ENCODE measurements at places on chromosomes 7 and 10. TPM values are rescaled to one million over a fixed set of nuclear protein-coding genes. Genes with fewer than 3 reads are reported as not detected.

GRCh38 chr10:126804396-126804795 lies 100.8 kb upstream of the DOCK1 start:
- DNase-seq: no peak

DNA sequence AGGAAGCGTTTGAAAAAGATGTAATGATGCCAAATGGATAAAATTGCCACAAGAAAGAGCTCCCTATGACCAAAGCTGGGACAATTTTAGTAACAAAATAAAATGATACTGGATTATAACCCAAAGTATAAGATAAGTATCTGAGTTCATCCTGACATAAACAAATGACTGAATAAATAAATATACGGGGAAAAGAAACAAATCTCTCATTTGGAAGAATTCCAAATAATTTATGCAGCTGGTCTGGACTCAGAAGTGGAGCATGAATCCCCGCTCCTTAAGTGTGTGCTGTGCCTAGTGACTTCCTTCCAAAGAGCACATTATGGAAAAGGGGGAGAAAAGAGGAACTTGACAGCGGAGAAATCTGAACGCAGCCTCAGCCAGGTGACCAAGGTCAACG lies 186.2 kb downstream of the RAMP3 start:
- no peak for DNase-seq

The ANKRD30A gene
- polyA plus RNA-seq: not detected

The INA gene
- 0.64 TPM for polyA plus RNA-seq

DNA sequence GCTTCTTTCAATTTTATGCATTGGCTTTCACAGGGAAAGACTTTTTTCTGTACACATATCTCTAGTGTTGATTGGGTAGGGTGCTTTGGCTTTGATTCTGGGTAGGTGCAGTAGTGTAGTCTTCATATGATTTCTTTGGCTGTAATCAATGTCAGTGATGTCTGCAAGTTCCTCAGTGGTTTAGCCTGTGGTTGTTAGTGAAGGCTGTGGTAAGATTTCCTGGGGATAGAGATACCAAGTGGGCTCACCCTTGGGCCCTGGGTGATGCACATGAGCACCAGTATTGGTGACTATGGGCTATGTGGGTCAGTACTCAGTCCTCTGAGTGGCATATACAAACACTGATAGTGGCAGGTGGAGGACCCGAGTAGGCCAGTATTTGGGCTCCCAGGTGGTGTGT lies 13.0 kb downstream of the GIMAP8 start:
- no peak for DNase-seq

The NPSR1 gene
- not detected for polyA plus RNA-seq

GRCh38 chr7:15600298-15600697 lies 38.5 kb upstream of the AGMO start:
- no peak for DNase-seq

GRCh38 chr10:16752099-16752498 lies 65.1 kb downstream of the RSU1 start:
- DNase-seq: no peak

DNA sequence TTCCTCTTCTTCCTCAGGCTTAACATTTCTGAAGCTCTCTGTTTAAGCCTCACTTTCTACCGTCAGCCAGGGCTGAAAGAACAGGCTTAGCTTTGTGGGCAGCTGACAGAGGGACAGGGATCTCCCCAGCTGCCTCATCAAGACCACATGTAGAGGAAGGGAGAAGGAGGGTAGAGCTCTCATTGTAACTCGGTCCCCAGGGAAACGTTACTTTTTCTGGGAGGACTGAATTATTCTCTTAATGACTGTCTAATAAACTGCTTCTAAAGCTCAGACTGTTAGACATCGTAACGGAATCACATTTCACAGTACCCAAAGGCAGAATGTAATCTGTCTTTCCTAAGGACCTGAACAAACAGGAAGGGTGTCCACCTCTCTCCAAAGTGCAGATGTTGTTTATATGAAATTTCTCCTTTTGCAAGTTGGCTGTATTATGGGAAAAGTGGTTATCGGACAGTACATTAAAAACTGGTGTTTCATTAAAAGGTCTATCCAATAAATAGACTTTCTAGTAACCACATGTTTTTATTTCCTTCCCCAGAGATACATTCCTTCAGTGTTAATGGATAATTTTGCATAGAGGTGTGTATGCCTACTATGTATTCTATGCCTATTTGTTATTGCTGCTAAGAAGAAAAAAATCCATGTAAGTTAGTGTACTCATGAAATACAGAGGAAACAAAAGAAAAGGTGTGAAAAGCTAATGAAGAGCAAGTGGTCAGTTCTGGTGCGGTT lies 144.2 kb downstream of the CTTNBP2 start:
- no peak for DNase-seq

The TAC1 gene
- polyA plus RNA-seq: 0.95 TPM

DNA sequence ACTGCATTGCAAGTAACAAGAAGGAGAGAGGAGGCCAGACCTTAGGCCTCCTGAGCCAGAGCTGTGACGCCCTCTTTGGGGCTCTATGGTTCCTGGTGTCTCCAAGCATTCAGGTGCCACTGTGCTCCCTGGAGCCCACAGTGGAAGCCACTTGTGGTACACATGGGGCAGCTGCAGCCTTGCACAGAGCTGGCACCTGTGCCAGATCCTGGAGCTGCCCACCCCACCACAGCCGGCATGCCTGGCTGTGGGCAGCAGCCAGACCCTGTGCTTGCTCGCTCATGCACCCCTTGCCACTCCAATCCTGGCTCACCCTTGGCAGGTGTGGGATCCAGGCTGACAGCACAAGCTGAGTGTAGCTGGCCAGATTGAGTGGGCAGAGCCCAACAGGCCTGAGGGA lies 173.8 kb upstream of the SMIM30 start:
- no peak for DNase-seq

The NACAD gene
- 9.3 TPM for polyA plus RNA-seq

The MEST gene
- polyA plus RNA-seq: 647 TPM

DNA sequence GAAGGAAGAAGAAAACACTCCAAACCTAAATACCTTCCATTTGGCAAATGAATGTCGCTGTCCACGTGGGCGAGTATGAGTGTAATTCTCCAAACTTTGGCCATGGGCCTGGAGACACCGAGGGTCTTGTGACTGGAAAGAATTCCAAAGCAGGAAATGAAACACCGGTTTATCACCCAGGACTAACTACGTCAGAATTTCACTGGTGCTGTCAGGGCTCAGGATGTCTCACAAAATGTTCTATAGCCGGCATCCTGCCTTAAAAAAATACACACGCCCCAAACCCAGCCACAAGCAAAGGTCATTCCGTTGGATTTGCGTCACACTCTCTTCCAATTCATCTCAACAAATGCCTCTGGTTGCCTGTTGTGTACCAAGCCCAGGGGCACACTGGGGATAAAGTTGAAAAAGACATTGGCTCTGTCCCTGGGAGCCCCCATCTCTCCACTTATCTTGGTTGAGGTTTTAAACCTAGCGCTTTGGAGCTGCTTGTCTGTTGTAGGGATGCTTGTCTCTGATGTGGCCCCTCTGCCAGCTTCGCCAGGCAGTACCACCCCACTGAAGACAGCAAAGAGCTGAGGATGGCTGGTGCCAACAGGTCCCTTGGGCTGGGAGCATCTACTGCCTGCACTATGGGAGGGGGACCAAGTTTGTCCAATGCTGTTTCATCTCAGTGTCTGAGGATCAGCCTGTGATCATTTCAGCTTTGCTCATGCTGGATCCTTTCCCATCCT lies 31.2 kb downstream of the GSTO2 start:
- peak; percentile 37 for DNase-seq

- DNase-seq: no peak
These were observed 98.1 kb downstream of the PARD3 start for GRCh38 chr10:34716958-34717357.

DNA sequence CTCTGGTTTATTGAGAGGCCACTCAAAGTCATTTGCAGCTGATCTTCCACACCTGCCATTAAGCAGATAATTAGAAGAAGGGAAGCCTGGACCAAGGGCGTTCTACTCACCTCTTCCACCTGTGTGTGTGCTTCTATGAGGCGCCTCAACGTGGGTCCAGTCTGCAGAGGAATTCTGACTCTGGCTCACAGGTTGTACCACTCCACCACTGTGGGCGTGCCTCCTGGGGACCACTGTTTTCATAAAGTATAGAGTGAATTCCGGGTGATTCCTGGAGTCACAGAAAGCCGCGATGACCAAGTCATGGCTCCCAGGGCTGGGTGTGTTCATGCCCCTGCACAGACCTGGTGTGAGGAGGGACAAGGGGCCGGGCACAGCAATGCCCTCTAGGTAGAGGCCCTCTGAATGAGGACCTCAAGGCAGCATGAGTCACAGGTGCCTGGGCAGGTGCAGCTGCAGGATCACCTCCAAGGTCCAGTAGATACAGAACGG lies 408.3 kb upstream of the MGMT start:
- DNase-seq: no peak

DNA sequence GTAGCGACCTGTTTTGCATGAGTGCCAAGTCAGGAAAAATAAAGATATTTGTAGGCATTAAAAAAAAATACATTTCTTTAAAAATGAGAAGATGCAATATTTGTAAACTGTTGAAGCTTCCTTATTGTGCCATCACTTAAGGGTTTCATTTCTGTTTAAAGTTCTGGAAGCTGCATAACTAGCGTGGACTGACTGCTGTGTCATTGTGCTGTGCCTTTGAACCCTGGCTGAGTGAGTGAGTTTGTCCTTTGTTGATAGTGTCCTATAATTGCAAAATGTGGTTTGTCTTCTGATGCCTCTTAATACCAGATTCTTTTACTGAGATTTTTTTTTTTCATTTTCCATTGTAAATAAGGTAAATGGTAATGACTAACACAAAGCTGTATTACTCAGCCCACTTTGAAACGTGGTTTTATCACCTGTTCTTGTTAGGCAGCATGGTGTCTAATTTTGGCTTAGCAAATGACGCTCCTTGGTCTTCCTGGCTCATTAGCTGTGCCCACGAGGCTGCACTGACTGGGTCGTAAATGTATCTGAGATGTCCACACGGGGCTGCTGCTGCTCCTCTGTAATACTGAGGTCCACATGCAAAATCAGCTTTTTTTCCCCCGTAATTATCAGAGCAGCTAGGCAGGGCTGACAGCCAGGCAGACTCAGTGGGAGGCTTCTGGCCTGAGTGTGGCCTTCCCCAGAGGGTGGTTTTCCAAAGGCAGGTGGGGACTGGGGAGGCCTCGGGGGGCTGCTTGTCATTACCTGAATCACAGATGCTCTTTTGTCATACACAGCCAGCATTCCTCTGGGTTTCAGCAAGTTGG lies 14.8 kb downstream of the ZSCAN25 start:
- DNase-seq: no peak

GRCh38 chr7:150951521-150951920 lies 26.6 kb downstream of the KCNH2 start:
- no peak for DNase-seq

The SEMA3A gene
- 15.6 TPM for polyA plus RNA-seq

DNA sequence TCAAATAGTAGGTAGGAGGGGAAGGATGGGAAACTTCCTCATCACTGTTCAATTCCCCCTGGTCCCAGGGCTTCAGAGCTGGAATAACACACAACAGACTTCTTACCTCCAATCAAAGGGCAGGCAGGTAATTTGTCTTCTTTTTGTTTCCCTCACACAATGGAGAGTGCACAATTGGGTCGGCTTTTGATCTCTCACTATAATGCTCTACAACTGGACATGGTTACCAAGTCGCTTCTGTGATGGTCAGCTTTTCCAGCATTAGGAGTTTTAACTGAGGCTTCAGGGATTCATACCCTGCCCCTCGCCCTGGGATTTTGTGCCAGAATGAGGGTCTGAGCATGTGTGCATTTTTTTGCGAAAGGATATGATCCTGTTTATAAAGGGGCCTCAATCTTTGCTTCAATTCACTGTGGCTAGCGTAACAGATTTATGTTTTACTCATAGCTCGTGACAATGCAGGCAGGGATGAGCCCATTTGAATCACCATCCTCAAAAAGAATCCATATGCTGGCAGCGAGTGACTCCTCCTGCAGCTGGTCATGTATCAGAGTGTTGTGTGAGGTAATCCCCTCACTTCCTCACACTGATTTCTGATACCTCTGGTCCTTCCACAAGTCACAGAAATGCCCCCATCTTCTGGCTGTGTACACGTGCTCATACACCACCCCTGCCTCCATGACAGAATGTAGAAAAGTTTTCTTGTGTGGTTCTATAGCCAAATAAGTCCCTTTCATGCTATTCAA lies 189.6 kb downstream of the CTTNBP2 start:
- no peak for DNase-seq

DNA sequence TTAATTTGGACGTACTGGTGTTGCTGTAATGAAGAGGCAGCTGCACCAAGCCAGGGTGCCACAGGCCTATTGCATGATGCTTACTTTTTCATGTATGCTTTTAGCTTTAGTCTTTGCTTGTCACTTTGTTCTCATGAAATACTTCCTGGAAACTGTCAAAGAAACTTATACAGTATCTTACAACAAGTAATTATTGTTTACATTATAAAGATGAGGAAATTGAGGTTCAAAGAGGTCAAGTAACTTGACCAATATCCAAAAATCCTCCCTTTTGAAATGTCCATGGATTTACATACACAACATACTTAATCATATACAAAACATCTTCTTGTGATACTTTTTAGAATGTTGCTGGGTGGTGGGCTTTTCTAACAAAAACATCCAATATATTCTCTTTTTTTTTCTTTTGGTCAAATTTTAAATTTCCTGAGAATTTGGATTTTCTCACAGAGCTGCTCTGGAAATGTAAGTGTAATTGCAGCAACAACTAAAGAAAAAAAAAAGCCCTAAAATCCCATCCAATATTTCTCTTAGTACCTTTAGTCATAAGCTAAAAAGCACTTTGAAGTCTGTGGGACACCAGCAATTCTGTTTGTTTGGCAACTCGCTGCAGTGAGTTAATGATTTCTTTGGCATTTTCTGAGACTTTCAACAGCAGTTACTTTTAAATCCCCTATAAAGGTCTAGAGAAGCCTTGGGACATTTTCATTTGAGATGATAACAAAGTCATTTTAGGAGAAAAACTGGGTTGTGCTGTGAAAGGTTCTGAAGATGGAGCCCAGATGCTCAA lies 500.6 kb upstream of the IGFBP3 start:
- DNase-seq: no peak

- no peak for DNase-seq
These were observed 9.3 kb downstream of the CROT start for GRCh38 chr7:87354749-87355148.

GRCh38 chr7:157801971-157802675 lies 465.3 kb downstream of the DNAJB6 start:
- no peak for DNase-seq

The ITPRID1 gene
- polyA plus RNA-seq: not detected

Measured in renal cortex interstitium (tissue), 15 donors.